DMS79 (cell line): ENCODE measurements at places on chromosomes 5 and 9.

GRCh38 chr9:101418518-101419430, 16.8 kb downstream of the ALDOB start:
- DNase-seq, result no peak

DNA sequence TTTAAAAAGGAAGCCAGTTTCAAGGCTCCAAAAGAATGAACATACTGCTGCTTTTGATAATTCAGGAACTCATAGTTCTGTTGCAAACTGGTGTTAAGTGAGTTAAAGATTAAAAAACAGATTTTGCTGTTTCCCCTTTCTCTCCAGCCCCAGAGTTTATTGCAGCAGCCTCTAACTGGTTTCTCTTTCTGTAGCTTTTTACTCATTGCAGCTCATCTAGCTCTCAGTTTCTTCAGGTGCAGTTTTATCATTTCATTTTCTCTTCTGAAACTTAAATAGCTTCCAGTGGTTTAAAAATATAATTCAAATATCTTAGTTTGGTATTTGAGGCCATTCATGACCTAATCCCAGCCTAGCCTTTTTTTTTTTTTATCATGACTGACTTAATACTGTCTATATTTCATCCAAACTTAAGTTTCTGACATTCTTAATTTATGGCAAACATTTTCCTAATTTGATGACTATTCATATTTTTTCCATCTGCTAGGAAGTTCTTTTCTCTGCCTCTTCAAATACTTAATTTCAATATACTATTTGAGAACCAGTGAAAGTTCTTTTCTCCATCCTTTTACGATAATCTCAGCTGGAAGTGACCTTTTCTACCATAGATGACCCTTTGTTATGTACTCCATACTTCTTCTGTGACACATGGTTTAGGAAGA, 252.7 kb upstream of the GRIA1 start:
- no peak for DNase-seq

DNA sequence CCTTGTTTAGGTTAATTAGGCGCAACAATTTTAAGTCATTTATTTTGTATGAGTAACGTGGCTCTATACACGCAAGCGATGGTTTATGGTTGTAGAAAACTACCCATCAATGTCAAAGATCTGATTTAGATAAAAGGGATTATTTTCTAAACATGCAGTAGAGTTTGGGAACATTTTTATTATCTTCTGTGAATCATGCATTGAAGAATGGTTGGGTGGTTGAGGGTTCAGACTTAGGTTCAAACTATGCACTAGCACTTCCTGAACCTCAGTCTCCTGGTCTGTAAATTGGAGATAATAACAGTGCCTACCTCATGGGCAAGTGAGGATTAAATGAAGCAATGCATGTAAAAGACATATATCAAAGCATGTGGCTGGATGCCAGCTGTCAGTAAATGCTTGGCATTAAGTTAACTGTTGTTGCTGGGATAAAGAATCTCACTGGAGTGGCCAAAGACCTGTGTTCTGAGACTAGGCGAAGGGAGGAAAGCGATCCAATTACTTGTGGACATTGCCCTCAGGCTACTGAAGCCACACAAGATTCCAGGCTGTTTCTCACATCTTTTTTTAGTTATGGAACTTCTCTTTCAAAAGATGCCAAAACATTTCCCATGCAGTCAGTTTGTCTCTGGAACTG, 1.1 kb upstream of the OTULINL start:
- no peak for DNase-seq

DNA sequence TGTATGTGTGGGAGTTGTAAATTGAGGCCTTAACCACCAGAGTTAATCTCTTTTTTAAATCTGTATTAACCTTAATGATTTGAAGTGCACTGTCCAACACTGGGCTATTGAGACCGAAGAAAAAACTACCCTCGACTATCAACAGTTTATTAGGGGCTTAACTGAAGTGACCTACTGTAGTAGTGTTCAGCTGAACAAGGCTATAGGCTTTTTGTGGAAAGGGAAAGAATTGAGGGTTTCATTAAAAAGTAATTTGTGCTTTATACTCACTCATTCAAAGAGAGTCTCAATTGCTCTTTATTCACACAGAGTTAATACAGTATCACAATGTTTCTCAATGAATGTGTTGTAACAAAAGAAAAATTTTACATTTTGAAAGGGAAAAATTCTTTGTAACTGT, 267.5 kb downstream of the SLF1 start:
- no peak for DNase-seq

DNA sequence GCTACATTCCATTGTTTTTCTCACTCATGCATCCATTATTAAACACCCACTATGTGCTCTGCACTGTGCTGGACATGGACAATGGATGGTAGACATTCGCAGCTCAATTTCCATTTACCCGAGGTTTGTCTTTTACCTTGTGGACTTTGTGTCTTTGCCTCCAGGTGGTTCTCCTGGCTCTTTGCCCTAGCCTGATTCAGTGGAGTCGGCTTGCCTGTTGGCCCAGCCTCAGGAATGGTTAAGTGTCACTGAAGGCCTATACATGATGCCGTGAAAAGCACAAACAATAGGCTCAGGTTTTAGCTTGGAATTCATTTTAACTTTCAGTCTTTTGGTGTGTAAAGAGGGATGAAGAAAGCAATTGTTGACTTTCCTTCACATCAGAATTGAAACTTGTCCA, 16.5 kb upstream of the DMRT3 start:
- no peak for DNase-seq

GRCh38 chr9:14215614-14216013, 98.3 kb downstream of the NFIB start:
- no peak for DNase-seq

DNA sequence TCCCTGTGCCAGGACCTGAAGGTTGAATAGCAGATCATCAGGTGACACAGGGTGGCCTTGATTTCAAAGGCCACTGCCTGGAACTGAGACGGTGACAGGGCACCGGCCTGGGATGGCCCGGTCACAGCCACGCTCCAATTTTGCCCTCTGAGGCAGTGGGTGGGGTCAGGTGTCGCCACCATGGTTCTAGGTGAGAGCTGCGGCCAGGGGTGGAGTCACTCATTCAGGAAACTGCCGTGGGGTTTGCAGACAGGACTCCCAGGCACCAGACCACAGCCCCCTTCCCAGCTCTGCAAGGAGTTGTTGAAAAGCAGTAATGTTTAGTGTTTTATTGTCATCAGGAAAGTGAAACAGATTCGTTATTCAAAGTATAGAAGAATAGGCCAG, 17.3 kb upstream of the RNU6ATAC start:
- DNase-seq, result no peak

- DNase-seq, result no peak
Observed at GRCh38 chr5:169201597-169201996, 99.3 kb downstream of the SLIT3 start.

DNA sequence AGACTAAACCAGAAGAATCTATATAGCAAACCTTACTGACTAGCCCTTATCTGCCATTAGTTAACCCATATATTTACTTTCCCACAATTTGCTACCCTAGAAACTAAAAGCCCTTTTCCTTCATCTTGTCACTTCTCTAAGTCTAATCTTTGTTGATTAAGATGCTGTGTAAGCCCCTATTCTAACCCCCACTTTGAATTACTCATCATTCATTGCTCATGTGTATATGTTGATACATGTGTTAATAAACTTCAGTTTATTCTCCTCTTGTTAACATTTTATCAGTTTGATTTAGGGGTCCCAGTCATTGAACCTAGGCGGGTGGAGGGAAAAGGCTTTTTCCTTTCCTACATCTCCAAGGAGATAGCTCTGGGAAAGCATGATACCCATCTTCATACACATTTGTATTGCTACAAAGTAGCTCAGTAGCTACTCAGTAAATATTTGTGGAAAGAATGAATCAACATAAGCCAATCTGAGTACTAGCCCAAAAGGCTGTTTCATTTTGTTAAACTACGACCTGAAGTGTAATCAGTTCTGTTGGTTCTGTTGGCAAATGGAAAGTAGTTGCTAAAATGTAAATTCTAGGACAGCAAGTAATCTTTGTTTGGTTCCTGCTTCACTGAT, 35.1 kb upstream of the NDFIP1 start:
- DNase-seq, result no peak

DNA sequence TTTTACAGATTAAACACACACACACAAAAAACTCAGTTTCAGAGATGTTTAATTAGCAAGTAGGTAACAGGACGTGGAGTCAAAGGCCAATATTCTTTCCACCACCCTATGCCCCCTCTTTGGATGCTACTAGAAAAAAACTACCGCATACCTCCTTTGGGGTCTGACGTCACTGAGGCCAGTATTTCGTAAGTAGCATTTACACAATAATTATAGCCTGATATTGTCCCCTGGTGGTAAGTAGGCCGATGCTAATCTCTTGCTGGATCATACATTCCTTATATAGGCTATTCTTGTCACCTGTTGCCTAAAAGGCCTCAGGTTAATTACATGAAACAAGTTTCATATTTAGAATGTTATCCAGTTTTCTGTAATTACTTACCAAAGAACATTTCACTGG, 21.0 kb upstream of the SMARCA2 start:
- DNase-seq, result no peak

DNA sequence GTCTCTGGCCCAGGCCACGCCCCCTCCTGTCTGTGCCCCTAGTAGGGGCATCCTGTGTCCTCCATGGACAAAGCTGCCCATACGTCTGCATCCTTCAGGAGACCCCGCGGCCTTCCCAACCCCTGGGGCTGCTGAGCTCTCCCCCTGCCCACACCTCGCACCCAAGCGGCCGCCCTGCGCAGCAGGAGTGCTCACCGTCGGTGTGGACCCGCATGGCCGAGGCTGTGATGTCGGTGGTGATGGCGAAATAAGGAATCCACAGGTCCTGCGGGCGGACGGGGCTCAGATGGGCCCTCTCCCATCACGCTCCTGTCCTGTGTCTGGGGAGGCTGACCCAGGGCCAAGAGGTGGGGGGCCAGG, 4.8 kb upstream of the NSMF start:
- no peak for DNase-seq

DNA sequence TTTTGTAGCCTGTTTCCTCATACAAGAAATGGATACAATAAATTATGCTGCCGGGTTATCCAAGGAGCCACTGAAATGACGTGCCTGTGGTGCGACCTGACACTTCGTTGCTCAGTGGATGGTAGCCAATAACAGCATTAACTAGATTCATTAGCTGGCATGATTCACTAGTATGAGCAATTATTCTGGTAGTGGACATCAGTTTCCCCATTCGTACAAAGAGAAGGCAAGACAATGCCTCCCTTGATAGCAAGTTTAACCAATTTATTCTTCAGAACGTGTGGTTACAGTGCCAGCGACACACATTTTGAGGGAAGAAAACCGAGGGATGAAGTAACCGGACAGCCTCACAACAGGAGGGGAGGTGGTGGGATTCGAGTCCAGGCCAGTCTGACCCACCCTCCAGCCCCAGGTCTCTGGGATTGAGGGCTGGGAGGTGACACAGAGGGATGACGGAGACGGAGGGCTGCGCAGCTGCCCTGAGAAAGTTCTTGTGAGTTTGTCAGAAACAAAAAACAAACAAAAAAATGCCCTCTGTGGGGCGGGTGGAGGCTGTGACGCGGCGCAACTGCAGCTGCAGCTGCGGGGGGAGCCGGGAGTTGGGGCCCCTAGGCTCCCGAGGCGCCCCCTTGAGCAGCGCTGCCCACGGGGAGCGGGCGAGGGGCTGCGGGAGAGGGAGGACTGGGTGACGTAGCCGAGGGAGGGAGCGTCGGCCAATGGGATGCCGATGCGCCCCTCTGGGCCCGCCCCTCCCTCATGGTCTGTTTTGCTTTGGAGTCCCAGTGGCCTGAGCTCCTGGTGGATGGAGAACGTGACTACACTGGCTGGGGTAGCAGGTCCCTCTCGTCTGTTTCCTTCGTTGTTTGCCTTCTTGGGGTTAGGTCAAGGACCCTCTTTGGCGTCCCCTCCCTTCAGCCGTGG, 10.9 kb downstream of the LHX2 start:
- no peak for DNase-seq

DNA sequence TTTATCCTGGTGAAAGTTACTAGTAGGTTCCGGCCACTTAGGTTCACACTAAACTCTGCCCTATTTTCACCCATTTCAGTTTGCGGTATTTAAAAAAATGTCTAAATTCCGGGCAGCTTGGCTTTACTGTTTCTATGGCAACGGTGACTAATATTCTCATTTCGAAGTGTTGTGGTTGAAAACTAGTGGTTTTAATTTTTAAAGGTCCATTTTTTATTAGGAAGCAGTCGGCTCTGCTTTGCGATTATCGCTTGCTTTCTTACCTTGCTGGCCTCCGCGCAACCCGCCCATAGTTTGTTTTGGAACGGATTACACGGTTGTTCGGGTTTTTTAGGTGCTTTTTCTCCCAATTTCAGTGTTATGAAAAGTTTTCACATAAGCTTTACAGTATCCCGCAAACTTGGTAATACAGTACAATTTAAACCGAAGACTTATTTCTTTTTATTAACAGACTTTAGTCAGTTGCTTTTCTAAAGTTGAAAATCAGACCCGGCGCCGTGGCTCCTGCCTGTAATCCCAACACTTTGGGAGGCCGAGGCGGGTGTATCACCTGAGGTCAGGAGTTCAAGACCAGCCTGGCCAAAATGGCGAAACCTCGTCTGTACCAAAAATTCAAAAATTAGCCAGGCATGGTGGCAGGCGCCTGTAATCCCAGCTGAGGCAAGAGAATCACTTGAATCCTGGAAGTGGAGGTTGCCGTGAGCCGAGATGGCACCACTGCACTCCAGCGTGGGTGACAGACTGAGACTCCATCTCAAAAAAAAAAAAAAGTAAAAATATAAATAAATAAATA, 1.6 kb downstream of the KDM4C start:
- no peak for DNase-seq

DNA sequence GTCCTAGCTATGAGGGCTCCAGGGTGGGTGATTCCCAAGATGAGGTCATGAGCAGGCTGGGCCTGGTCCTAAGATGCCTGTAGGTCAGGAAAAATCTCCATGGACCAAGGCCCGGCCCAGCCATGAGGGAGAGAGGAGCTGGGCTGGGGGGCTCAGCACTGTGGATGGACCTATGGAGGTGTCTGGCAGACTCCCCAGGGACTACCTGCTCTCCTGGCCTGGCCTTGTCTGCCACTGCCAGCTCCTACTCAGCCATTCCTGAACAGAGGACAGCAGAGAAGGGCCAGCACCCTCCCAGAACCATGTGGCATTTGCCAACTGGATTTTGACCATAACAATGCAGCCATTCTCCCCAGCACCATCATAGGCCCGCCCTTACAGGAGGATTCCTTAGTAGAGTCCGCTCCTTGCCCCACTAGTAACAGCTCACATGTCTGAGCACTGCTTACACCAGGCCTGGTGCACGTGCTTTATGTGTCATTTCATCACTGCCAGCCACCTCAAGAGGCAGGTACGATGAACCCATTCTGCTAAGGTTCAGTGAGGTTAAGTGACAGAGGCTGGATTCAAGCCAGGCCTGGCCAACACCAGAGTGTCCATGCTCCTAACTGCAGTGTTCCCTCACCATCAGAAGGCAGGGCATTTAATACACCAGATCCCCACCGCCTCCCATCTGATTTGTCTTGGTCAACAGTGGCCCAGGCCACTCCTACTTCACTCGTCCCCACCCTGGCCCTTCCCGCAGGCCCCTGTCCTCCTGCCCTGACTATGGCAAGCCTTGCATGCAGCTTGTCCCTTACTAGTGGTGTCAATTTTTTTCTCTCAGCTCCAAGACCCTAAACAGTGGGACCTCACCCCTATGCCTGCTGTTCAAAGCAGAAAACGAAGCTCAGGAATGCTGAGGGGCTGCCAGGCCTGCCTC, 669 bp downstream of the IL13 start:
- no peak for DNase-seq

- DNase-seq, result no peak
Observed at GRCh38 chr5:57445006-57445704, 37.5 kb downstream of the ACTBL2 start.

- DNase-seq, result peak; percentile 61
Observed at GRCh38 chr5:48192-48591, 43.8 kb upstream of the PLEKHG4B start.

- DNase-seq, result no peak
Observed at GRCh38 chr5:38257308-38258041, 884 bp upstream of the EGFLAM start.

GRCh38 chr5:67015541-67016191, 180.9 kb downstream of the CD180 start:
- peak; percentile 61 for DNase-seq
